Spinal cord (tissue), 10 donors: ENCODE measurements at places on chromosomes 1 and 21.

DNA sequence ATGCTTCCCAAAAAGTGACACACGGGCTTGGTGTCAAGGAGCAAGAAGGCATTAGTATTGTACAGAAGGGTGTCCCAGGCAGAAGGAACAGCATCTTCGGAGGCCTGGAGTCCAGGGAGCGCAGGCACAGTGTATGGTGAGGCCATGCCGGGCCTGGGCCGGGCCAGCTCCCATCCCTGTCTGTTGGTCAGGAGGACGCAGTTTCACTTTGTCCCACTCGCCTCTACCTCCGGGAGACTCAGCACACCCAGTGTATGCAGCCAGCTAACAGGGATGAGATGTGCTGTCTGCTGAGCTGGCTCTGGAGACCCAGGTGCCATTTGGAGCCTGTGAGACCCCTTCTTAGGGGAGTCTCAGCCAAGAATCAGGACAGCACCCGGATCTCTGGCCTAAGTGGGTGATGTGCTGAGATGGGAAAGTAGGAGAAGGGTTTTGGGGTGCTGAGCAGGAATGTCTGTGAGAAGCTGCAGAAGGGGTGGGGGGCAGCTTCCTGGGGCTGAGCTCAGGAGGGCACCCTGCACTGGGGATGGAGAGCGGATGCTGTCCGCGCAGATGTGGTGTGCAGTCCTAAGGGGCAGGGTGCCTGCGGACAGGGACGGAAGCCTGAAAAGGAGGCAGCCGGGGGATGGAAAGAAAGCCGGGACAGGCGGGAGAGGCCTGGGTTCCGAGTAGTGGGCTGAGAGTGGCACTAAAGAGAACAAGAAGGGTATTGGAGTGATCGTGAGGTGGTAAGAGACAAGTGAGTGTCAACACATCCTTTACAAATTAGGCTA lies 25.7 kb downstream of the DMRTB1 start:
- no peak for DNase-seq

- peak; percentile 49 for DNase-seq
Measured at GRCh38 chr1:176656257-176656995, 193.5 kb downstream of the PAPPA2 start.

DNA sequence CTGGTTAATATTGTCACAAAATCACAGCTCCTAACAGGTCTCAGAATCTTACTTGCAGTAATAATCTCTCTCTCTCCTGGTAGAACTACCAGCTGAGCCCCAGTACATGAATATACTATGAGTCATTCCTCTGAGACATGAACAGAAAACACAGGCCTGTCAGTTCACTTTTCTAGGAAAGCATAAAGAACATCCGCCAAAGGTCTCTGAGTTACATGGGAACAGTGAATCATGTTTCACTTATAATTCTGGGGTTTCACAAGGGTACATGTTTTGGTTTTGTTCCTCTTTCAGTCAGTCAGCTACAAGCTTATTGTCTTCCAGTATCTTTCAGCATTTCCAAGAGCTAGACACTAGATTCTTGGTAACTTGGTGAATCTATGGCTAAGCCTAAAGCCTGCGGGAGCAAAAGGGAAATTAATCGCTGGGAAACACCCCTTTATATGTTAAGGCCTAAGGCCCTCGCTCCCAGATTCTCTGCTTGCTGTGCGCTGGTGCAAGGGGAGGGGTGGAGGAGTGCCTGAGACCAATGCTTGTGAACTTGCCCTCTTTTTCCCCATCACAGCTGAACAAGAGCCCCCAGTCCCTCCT lies 31.7 kb downstream of the IFNGR2 start:
- DNase-seq, result no peak

- no peak for DNase-seq
Measured at GRCh38 chr21:44969931-44970755, 30.3 kb downstream of the SLX9 start.

GRCh38 chr1:169443923-169444322 lies 16.6 kb upstream of the CCDC181 start:
- DNase-seq, result no peak

DNA sequence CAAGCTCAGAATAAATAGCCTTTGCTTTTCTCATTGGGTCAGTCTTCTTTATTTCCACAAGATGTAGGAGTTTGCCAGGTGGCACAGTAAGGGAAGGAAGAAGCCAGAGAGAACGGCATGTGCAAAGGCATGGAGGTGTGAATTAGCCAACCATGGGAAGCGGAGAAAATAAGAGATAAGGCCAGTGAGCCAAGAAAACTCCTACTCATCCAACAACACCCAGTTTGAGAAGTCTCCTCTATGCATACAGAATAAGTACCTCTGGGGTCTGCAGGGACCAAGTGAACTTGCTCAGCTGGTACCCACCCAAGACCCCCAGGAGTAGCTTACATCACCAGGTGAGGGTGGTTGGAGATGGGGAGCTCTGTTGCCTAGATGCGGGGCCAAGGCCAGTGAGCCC lies 66.7 kb downstream of the TAS1R2 start:
- DNase-seq, result no peak

- no peak for DNase-seq
Measured at GRCh38 chr1:168491527-168492164, 52.2 kb downstream of the XCL2 start.

DNA sequence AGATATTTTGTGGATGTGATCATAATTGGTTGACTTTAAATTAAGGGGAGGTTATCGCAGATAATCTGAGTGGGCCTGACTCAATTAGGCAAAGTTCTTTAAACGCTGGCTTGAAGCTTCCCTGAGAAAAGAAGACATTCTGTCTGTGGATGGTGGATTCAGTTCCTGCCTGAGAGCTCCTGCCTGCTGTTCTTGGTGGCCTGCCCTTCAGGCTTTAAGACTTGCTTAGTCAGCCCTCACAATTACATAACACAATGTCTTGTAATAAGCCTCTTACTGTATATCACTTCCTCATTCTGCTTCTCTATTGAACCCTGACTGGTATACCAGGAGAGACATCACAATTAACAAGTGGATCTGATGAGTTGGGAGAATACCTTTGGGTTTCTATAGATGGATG lies 50.2 kb downstream of the KCNJ6 start:
- DNase-seq, result no peak

DNA sequence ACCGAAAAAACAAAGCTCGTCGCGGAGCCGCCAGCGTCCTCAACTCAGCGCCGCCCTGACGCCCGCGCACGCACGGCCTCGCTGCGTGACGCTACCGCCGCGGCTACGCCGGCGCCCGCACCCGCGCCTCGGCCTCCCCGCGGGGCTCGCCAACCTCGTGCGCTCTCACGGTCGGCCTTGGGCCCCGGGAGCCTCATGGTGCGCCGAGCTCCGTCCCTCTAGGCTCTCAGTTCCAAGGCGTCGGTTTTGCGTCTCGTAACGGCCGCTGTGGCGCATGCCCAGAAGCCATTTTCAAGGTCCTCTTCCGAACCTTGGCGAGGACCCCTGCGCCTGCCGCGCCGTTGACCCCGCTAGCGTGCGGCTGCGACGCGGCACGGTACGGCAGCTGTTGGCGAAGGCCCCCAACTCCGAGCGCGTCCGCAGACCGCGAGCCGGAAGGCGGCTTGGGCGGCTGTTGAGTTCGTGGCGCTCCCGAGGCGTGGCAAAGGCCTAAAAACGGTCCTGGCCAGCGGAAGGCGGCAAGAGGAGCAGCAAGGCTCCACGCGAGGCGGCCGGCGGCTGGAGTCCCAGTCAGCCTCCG lies at the start of gene HENMT1:
HENMT1 (minus strand) TSS at position 64 of the 580 bp plus-strand sequence. CDS start 1,209 bp downstream, outside the sequence.
- peak; percentile 72 for DNase-seq

- no peak for DNase-seq
Measured at GRCh38 chr1:202439308-202439707, 90.8 kb downstream of the PPP1R12B start.

- DNase-seq, result no peak
Measured at GRCh38 chr1:54229281-54229891, 29.4 kb downstream of the MRPL37 start.

DNA sequence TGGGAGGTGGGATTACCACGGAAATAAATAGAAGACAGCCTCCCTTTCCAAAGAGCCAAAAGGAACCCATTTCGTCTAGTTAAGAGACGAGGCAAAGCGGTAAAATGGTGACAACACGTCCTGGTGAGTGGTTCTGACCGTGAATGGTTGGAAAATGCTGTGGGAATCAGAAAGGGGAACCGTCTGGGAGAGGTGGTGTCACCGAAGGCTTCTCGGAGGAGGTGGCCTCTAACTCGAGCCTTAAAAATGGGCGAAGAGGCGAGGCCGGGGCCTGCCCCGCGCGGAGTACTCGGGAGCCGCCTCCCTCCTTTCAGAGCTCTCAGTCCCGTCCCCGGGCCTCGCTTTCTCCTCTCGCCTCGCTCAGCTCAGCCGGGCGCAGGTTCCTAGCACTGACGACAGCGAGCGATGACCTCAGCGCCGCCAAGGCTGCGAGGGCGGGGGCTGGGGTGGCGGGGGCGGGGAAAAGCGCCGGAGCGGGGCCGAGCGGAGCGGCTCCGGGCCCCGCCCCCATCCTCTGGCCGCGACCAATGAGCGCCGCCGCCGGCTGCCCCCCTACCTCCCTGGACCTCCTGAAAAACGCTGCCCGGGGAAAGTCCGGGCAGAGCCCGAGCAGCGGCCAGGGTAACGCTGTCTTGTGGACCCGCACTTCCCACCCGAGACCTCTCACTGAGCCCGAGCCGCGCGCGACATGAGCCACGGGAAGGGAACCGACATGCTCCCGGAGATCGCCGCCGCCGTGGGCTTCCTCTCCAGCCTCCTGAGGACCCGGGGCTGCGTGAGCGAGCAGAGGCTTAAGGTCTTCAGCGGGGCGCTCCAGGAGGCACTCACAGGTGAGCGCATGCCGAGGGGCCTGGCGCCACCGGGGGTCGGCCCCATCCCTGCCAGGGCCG lies at the start of gene BTG2:
BTG2 (plus strand) TSS at position 601 of the 890 bp plus-strand sequence; CDS start at position 689, 88 bp downstream.
- peak; percentile 96 for DNase-seq

GRCh38 chr21:37294679-37295078 lies 27.5 kb upstream of the VPS26C start:
- no peak for DNase-seq

DNA sequence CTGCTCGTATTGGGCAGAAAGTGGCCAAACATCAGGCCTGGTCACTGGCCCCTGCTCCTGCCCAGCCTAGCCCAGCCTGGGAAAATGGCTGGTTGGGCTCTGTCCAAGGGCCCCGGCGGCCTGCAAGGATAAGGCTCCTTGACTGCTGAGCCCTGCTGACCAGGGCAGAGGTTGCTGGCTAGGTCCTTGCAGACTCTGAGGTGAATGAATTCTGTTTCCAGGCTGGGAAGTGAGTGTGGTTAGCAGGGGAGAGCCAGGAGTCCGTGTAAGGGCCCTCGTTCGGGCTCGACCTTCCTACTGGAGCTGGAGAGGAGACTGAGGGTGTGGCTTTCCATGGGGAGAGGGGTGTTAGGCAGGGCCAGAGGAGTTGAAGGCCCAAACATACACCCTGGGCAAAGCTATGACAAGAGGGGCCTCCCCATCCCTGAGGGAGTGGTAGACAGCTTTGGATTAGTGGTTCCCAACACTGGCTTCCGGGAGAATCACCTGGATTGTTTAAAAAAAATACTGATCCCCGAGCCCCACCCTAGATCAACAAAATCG lies 20.6 kb downstream of the CSF1 start:
- DNase-seq, result no peak

GRCh38 chr1:31214316-31215064 lies 25.2 kb downstream of the NKAIN1 start:
- no peak for DNase-seq

GRCh38 chr1:57013522-57013921 lies 47.7 kb upstream of the C8B start:
- no peak for DNase-seq

DNA sequence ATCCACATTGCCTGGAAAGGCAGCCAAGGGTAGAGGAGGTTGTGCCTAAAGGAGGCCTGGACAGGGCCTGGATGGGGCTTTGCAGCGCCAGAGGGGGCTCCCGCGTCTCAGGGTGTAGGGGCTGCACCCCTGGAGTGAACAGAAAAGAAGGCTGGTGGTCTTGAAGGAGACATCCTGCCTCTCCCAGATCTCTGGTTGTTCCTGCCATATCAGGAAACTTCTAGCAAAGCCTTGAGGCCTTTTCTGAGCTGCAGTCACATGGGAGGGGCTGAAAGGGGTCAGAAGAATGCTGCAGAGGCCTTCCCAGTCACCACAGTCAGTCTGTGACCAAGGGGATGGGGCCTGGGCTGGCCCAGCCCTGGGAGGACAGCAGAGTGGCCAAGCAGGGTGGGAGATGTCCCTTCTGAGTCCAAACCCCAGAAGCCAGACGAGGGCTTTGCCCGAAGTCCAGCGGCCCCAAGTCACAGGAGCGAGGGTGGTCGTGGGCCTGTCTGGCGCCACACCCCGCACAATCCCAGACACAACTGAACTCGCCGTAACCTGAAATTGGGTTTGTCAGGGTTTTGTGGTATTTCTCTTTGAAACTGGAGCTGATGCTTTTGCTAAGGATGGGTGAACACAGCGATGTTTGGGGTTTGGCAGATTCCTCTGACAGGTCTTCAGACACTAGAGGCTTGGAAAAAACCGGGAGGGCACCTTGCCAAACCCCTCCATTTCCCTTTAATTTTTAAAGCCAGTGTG lies 29.6 kb downstream of the SIM2 start:
- no peak for DNase-seq

- DNase-seq, result no peak
Measured at GRCh38 chr1:153371231-153371630, 4.2 kb downstream of the S100A12 start.

- DNase-seq, result no peak
Measured at GRCh38 chr1:48679859-48680258, 96.8 kb downstream of the BEND5 start.

GRCh38 chr21:23488245-23488644 lies 2119.0 kb downstream of the MRPL39 start:
- DNase-seq, result no peak

DNA sequence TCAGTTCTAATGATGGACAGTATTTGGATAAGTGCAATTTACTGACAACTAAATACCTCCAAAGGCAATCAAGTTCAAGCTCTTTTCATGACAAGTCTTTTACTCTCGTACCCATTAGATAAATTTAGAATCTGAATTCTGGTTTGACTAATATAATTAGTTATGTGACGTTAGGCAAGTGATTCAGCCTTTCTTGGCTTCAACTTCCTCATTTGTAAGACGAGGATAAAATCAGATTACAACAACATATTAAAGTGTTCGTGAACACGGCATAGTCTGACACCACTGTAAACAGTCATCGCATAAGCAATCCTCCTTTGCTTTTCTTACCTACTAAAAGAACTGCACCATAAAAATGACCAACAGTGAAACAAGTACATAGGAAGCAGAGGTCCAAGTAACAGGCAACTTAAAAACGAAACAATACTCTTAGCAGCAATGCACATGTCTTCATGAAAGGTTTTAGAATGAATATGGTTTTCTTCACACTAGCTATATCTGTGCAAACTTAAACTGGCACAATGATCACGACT lies 25.7 kb downstream of the COA6 start:
- no peak for DNase-seq
